Upper lobe of right lung (tissue), 1 donor: ENCODE measurements at places on chromosomes 7 and 10.

- no peak for DNase-seq
These were observed 19.4 kb upstream of the ANTXRL start for GRCh38 chr10:46267132-46267985.

GRCh38 chr7:106592282-106593027 lies 68.5 kb downstream of the CCDC71L start:
- DNase-seq = no peak

- DNase-seq = no peak
These were observed 161.2 kb downstream of the TAX1BP1 start for GRCh38 chr7:27901028-27901760.

DNA sequence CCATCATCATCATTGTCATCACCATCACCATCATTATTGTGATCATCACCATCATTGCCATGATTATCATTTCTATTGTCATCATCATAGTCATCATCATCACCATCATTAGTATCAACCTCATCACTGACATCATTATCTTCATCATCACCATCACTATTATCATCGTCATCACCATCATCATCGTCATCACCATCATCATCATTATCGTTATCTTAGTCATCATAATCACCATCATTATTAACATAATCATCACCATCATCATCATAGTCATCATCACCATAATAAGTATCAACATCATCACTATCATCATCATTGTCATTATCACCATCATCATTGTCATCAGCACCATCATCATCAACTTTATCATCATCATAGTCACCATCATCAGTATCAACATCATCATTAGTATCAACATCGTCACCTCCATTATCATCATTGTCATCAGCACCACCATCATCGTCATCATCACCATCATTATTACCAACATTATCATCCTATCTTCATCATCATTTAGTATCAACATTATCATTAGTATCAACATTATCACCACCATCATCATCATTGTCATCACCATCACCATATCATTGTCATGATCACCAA lies 241.3 kb downstream of the ADARB2 start:
- DNase-seq = no peak

- DNase-seq = no peak
These were observed 102.5 kb upstream of the PTN start for GRCh38 chr7:137446025-137446424.
